ENCODE measurements at places on chromosomes 2 and 18. TPM values are rescaled to one million over a fixed set of nuclear protein-coding genes. Genes with fewer than 3 reads are reported as not detected.

GRCh38 chr2:137454886-137455285 is 509.4 kb upstream of the HNMT start:
- no peak for DNase-seq

DNA sequence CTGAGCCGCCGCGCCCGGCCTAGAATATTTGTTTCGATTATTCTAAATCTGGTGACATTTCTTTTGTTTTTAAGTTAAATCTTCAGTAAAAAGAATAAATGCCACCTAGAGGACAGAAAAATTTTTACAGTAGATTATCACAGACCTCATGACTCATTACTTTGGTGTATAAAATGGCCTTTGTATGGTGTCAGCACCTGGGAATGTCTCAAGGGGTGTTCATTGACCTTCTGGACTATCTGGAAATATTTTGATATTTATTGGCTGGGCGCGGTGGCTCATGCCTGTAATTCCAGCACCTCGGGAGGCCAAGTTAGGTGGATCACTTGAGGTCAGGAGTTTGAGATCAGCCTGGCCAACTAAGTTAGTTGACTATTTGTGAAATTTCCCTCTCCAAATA is 30.3 kb upstream of the SLC30A6 start:
- DNase-seq = no peak

DNA sequence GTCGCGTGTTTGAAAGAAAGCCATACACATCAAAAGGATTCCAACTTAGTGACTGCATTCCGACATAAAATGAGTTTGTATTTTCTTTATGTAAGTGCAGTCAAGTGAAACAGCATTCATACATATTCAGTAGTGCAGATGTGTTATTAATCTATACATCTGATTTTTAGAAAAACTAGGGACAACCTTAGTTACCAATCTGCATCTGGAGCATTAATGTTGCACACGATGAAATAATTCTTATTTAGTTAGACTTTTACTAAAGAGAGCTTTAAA is 1.9 kb downstream of the GORASP2 start:
- DNase-seq = no peak

DNA sequence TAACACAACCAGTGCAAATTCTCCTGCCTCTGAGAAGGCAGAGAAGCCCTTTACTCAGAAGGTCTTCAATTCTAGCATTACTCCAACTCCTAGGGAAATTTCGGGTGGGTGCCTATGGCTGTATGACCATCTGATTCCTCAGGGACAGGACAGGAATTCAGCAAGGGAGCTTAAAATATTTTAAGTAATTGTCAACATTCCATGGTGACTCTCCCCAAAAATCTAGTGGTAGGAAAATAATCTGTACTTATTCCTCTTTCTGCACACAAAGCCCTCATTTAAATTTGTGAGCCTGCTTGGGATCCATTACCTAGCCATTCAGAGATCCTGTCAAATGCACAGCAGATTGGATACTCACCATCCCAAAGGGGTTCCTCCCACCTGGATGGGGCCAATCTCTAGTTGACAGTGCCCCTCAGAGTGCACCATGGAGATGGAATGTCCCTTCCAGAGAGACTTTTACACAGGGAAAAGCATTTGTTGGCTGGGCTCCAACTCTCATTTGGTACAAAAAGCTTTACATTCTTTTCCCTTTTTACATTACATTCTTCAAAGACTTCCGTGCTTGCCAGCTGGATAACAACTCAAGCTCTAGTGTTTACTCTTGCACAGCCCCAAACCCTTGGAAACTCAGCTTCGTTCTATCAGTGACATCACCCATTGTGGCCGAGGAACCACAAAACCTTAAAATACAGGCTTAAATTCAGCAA is 3.1 kb upstream of the TMEM150A start:
- no peak for DNase-seq

DNA sequence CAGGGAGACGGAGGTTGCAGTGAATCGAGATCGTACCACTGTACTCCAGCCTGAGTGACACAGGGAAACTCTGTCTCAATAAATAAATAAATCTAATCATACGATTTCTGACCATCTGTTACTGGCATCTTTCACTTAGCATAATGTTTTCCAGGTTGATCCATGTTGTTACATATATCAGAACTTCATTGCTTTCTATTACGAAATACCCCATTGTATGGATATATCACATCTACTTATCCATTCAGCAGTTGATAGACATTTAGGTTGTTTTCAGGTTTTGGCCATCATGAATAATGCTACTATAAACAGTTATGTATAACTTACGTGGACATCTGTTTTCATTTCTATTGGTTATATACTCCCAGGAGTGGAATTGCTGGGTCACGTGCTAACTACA is 303.9 kb downstream of the PAX3 start:
- no peak for DNase-seq

DNA sequence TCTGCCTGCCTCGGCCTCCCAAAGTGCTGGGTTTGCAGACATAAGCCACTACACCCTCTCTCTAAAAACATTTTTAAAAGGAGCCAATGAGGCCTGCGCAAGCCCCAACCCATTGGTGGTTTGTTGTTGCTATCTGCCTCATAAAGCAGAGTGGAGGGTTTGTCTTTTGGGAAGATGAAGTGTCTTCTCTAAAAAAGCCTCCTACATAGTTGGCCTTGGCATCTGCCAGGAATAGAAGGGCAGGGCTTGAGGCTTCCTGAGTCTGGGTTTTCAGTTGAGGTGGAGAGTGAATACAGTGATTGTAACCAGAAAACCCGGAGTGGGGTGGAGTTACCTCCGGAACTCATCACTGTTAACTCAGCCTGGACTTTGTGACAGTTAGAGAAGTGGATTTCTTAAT is 5.9 kb upstream of the STARD7 start:
- no peak for DNase-seq

DNA sequence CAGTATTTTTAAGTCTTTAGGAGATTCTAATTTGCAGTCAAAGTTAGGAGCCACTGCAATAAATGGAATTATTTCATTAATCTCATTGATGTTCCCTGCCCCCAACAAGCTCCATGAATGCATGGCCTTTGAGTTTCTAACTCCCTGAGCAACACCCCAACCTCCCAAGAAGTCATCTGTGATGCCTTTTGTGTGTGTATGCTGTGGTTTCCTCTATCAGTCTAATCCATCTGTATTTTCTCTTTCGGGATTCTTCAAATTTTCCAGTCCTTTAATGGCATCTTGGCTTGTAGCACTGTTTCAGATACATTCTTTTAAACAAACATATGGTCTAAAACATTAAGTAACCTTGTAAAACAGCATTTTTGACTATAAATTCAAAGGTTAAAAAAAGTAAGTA is 16.8 kb downstream of the SERPINB10 start:
- DNase-seq = no peak

- no peak for DNase-seq
Measured at GRCh38 chr2:21427606-21428005, 303.8 kb downstream of the TDRD15 start.

DNA sequence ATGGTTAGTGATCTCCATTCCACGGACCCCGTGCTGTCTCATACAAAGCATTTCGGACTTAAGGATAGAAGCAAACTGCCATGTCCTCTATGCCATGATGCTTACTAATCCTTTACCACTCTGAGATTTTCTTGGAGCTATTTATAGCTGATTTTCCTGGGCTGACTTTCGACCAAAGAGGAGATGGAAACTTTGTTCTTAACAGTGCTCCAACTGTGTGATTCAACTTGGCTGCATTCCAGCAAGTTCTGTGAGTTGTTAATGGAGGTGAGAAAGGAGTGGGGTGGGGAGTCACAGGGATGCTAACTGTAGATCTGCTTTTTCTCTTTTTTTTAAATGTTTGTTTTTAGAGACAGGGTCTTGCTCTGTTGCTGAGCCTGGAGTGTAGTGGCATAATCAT is 45.5 kb upstream of the MSH2 start:
- peak; percentile 64 for DNase-seq

- no peak for DNase-seq
Measured at GRCh38 chr2:159617100-159617499, 752 bp upstream of the BAZ2B start.

Gene OTOS
- total RNA-seq = not detected

Gene ADCYAP1
- total RNA-seq = 1.5 TPM

Gene B3GNT2
- 25.6 TPM for total RNA-seq

DNA sequence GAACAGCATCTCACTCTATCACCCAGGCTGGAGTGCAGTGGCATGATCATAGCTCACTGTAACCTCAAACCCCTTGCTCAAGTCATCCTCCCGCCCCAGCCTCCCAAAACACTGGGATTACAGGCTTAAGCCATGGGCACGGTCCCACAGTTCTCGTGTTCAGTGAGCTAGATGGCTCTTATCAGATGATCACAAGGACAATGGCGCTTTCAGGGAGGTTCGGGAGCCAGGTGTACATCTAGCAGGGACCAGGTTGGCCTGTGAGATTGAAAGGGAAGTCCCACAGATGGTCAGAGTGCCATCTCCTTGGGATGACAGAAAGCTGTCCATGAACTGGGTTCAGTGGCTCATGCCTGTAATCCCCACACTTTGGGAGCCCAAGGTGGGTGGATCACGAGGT is 14.1 kb upstream of the FHOD3 start:
- no peak for DNase-seq

- DNase-seq = no peak
Measured at GRCh38 chr2:160028431-160029269, 33.8 kb downstream of the PLA2R1 start.

- no peak for DNase-seq
Measured at GRCh38 chr2:46216213-46216612, 81.0 kb upstream of the EPAS1 start.

DNA sequence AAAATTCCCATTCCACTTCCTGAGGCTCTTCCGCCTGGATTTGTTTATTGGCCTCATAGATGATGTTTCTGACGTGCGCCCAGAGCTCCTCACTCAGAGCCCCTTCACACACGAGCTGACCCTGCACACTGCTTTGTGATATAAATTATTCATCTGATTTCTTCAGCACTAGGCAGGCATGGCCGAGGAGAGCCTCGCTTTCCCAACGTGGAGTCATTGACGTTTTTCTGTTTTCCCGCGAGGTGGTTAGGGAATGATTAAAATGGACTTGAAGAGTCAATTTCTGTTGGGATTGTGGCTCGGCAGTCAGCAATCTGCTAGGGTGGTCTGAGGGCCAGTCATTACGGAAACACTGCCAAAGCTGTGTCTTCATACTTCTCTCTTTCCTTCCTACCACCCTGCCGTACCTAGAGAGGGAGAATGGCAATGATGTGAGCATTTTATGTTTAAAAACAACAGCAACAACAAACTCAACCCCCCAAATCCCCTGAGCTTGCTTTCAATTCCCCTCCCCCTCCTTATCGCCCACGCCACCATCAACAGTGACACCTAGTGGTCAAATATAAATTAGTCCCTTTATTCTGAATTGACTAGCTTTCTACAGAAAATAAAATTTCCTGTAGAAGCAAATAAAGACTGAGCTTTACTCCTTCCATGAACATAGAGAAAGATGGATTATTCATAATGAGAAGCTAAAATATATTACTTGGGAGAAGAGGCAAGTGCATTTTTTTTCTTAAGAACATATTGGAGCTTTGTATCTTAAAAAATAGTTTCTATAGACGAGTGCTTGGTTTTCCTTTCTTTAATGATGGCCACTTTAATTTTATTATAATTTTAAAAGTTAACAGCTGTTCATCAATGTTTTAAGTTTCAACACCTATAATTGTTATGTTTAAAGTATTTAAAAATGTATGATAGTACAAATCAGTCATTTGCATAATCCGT is 285.1 kb downstream of the MTX2 start:
- peak; percentile 52 for DNase-seq

Gene M1AP
- total RNA-seq = not detected

DNA sequence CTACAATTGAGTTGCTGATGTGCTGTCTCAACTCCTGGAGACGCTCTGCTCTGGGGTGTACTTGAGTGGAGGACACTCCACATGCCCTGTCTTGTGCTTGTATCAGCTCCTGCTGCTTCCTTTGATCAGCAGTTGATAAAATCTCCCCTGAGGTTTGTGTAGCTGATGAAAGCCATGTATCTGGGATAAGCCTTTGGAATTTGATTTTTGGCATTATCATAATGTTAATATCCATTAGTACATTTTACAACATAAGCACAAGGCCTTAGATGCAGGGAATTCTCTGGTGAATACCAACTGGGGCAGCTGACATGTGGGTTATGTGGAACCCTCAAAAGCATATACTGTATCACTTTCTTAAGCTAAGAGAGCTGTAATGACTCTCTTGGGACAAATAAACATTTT is 222.7 kb upstream of the ITGA4 start:
- no peak for DNase-seq

- no peak for DNase-seq
Measured at GRCh38 chr18:69895066-69896047, 52.3 kb downstream of the CD226 start.

DNA sequence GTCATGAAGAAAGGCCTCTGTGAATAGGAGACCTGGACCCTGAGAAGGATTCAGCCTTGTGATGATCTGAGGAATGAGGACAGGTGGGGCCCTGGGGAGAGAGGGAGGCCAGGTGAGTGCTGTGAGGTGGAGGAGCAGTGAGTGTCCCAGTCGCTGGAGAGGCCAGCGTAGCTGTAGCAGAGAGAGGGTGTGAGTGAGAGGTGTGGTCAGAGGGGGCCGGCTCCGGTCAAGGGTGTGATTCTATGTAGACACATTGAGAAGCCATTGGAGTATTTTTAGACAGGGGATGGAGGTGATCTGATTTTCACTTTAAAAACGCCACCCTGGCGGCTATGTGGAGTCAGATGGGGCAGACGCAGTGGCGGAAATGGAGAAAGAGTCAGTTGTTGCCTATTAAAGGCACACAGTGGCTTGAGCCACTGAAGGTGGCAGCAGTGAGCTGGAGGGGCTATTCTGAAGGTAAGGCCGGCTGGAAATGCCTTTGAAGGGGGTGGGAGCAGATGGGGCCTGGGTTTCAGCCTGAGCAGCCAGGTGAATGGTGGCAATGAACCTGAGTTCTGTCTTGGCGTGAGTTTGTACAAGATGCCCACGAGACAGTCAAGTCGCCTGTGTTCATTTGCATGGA is 55.6 kb downstream of the GREB1 start:
- no peak for DNase-seq

- no peak for DNase-seq
Measured at GRCh38 chr2:207830778-207831438, 61.2 kb upstream of the FZD5 start.

Gene KATNAL2
- not detected for total RNA-seq

DNA sequence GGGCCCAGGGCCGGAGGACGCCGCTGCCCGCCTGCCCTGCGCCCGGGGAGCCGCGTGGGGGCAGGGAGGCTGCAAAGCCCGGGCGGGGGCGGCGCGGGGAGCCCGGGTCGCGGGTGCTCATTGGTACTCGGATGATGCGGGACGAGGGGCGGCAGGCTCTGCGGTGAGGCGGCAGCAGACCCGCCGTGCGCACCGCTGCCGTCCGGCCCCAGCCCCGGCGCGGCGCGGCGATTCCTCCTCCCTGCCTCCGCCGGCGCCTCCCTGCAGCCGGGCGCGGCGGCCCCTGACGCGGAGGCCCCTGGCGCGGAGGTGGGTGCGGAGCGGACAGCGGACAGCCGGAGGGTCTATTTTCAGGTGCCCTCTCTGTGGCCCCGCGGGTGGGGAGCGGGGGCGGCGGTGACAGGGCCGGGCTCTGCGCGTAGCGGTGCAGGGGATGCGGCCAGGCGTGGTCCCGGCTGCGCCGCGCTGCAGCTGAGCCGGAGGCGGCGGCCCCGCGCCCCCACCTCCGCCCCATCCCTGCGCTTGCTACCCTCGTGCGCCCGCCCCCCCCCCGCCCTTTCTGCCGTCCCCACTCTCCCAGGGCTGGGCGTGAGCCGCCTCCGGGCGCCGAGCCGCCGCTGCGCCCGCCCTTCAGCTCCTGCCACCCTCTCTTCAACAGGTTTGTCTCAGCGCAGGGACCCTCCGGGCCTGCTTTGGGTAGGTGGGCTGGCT is 640 bp downstream of the SPTBN1 start:
- peak; percentile 46 for DNase-seq

Gene UGT1A5
- not detected for total RNA-seq

GRCh38 chr2:111071600-111072171 is 49.0 kb upstream of the BCL2L11 start:
- DNase-seq = no peak

Gene SLC14A1
- total RNA-seq = not detected

Gene C1GALT1C1L
- total RNA-seq = 3.7 TPM
